ENCODE measurements at places on chromosomes 7 and 10. TPM values are rescaled to one million over a fixed set of nuclear protein-coding genes. Genes with fewer than 3 reads are reported as not detected.

DNA sequence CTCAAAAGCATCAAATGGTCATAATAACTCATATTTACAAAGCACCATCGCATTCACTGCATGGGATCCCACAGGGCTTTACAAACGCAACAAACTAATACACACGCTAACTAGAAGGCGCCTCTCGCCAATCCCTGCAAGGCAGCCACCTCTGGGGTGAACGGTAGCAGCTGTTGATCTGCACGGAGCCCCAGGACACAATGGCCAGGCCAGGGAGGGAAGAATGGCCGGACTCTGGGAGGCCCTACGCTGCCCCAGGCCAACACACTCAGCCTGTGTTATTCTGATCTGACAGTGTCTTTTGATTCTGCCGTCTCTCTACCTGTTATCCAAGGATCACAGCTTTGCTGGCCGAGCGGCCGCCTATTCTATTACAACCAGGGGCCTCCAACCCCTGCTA lies 41.8 kb downstream of the HABP2 start:
- no peak for DNase-seq

- no peak for DNase-seq
These were observed 56.4 kb downstream of the PFKFB3 start for GRCh38 chr10:6259153-6259552.

DNA sequence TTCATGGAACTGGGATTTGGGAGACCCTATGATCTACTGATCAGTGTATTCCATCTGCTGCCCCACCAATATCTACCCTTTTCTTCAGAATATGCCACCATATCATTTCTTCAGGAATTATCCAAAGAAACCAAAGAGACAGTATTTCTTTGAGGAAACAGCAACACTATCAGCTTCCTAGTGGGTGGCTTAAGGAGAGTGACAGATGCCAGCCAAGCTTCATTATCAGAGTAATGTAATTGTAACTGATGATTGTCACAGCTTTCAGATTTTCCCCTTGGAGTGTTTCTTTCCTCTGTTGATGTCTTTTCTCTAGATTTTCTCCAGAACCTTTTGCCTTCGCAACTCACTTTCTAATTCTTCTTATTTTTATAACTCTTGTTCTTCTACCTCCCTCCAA lies 934.4 kb upstream of the LRRN3 start:
- DNase-seq, result no peak

DNA sequence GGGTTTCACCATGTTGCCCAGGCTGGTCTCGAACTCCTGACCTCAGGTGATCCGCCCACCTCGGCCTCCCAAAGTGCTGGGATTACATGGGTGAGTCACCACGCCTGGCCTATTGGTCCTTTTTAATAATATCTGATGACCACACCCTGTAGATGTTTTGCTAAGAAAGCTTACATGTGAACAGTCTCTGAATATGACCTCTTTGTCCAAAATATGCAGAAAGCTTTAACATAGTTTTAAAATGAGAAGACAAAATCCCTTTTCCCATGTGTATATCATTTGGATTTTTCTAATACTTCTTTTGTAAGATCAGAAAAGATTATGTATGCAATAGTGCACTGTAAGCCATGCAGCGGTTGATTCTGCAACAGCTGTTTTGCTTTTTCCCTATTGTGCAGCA lies 38.5 kb downstream of the MCU start:
- no peak for DNase-seq

DNA sequence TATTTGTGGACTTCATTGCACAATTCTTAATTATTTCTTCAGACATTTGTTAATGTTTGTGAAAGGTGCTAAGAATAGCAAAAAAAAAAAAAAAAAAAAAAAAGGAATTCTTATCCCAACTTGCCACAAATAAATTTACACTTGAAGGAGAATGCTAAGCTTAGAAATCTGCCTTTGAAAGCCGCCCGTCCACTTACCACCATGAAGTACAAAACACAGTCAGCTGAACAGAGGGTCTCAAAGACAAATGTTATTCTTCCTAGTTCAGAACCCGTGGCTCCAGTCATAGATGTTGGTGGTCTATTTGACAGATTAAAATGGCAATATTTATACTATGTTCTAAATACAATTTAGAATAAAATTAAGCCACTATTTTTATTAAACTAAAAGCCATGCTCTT lies 141.2 kb downstream of the ELAPOR2 start:
- no peak for DNase-seq

DNA sequence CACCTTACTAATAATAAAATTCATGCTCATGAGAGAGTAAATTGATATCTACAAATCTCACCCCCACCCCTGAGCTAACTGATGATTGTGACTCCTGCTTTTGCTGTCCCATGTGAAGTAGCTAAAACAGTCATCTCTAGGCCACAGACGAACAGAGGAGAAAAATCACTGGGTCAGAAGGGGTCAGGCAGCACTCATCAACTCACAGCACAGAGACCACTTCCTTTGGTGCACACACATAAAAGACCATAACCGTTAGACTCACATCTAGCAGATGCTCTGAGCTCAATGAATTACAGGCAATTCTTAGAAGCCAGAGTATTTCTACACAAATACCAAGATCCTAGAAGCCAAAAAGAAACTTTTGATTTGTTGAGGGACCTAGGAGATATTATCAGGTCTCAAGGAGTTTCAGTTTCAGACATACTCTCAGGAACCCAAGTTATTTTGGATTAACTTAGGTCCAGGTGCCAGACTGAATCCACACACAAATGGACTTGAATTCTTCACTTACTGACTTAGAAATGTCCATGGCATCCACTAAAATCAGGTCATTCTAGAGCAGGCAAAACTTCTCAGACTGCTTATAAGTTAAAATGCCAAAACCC lies 65.0 kb upstream of the TES start:
- DNase-seq, result no peak

GRCh38 chr7:130379921-130380860 lies at the start of gene CPA1:
Gene CPA1, plus strand, starts transcription at chr7:130380494. Its CDS starts 27 bp downstream, at chr7:130380521.
- DNase-seq, result peak; percentile 67

DNA sequence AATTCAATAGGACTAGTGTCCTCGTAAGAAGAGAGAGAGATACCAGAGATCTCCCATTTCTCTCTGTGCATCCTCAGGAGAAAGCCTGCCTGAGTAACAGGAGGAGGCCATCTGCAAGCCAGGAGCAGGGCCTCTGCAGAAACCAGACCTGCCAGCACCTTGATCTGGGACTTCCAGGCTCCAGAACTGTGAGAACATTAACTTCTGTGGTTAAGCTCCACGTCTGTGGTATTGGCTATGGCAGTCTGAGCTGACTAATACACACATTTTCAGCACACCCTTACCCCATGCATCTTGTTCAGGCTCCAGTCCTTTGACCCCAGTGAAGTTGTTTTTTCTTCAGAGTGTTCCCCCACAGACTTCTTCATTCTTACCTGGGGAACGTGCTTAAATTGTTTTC lies 3.1 kb upstream of the CRTAC1 start:
- DNase-seq, result no peak

DNA sequence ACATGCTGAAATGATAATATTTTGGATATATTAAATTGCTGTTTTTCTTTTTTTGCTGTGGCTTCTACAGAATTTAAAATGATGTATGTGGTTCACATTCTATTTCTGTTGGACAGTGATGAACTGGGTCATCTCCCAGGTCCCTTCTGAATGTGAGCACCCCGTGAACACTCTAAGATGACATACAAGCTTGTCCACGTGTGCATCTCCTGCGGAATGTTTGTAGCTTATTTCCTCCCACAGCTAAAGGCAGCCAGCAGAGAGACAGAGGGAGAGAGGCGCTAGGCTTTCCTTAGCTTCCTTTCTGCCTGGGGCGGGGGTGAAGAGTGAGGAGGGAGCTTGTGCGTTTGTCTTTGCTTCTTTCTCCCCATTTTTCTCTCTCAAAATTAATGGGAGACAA lies 219.1 kb downstream of the EMX2 start:
- DNase-seq, result no peak

DNA sequence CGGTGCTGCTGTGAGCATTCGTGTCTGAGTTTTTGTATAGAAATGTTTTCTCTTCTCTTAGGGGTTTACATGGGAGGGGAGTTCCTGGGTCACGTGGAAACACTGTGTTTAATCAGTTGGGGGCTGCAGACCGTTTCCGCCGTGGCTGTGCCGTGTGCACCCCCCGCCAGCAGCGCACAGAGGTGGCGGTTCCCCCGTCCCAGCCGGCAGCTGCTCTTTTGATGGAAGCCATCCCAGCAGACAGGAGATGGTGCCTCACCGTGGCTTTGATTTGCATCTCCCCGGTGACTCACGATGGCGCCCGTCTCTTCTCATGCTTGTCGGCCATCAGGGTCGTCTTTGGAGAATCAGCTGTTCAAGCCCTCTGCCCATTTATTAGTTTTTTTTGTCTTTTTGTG lies 34.9 kb upstream of the FOXL3 start:
- DNase-seq, result peak; percentile 70

DNA sequence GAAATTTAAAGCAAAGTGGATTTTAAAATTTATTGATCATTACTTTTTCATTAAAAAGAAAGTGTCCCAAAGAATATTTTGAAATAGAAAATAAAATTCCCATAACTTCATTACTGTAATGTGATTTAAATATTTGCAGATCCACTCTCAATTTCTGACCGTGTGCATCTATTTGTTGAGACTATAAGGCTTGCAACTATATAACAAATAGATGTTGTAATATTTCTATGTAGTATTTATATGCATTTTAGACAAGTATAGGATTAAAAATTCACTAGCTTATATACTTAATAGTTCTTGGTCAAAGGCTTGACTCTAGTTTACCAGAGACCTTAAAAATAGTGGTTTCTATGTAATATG lies 3.8 kb downstream of the HHEX start:
- DNase-seq, result no peak

GRCh38 chr10:29689001-29689400 lies 54.2 kb upstream of the SVIL start:
- DNase-seq, result no peak

DNA sequence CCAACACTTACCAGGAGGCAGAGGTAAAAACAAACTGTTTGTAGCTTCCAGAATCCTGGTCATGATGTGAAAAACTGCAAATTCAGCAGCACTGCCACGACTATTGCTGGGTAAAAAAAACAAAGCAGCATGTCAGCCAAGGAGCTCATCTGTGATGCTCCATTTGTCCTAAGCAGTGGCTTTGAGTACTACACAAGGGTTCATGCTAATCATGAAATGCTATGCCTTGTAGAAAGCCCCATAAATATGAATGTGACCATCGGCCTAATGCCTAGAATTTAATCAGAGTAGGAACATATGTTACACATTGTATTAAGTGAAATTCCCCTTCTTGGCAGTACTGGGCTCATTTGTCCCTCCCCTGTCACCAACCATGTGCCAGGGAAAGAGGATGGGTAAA lies 95.4 kb downstream of the GSAP start:
- no peak for DNase-seq

- peak; percentile 64 for DNase-seq
These were observed 34.5 kb downstream of the CRHR2 start for GRCh38 chr7:30647589-30648364.

GRCh38 chr7:47293884-47294555 lies 287.9 kb downstream of the TNS3 start:
- DNase-seq, result peak; percentile 84

GRCh38 chr7:92517631-92518030 lies 10.7 kb downstream of the PEX1 start:
- no peak for DNase-seq

- DNase-seq, result no peak
These were observed 825 bp downstream of the MRPL32 start for GRCh38 chr7:42932811-42933591.

PLXNA4 gene
- 61.2 TPM for total RNA-seq

GPR26 gene
- not detected for total RNA-seq

TEX47 gene
- not detected for total RNA-seq

KCP gene
- total RNA-seq, result 1.3 TPM

CD36 gene
- total RNA-seq, result 152 TPM

AOAH gene
- 6.1 TPM for total RNA-seq
